Psoas muscle (tissue), 8 donors: ENCODE measurements at places on chromosomes 5 and 9. TPM values are rescaled to one million over a fixed set of nuclear protein-coding genes. Genes with fewer than 3 reads are reported as not detected.

The FXN gene
- 19.0 TPM for polyA plus RNA-seq

The AJM1 gene
- 2.0 TPM for polyA plus RNA-seq

The IL9 gene
- polyA plus RNA-seq: not detected

The ALDH1A1 gene
- polyA plus RNA-seq: 15.0 TPM

The FOXD4 gene
- 0.15 TPM for polyA plus RNA-seq
